ENCODE measurements at places on chromosomes 7 and 10.

- no peak for DNase-seq
Observed at GRCh38 chr10:117167346-117167788, 29.3 kb upstream of the VAX1 start.

DNA sequence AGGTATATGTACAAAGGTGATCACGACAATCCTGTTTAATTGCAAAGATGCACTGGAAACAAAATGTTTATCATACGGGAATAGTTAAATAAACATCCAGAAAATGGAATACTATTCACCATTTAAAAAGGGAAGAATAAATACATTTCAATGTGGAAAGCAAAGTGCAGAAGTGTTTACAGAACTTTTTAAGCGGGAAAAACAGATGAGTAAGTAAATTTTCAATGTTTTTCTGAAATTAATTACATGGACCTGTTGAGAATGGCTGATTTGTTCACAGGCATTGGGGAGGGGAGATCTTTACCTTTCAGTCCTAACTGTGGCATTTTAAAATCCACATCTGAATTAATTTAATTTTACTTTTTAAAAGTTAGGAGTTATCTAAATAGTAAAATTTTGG is 7.1 kb downstream of the MTPN start:
- DNase-seq, result no peak

GRCh38 chr10:44995581-44995913 is 5.2 kb upstream of the ZNF22 start:
- no peak for DNase-seq

GRCh38 chr10:93703841-93704240 is 1.4 kb upstream of the FRA10AC1 start:
- no peak for DNase-seq

GRCh38 chr7:142637240-142637639 is 112.0 kb upstream of the PRSS1 start:
- no peak for DNase-seq

DNA sequence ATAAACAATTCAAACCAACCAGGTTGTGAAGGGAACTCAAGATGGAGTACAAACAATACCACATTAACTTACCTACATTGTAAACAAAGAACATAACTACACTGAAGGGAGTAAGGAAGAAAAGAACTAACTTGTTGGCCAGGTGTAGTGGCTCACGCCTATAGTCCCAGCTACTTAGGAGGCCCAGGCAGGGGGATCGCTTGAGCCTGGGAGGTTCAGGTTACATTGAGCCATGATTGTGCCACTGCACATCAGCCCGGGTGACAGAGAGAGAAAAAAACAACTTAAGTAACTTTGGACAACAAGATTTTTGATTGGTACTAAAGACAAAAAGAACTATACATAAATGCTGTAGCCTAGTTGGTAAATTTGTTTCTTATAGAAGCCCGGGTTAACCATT is 68.8 kb downstream of the TRIL start:
- DNase-seq, result no peak

DNA sequence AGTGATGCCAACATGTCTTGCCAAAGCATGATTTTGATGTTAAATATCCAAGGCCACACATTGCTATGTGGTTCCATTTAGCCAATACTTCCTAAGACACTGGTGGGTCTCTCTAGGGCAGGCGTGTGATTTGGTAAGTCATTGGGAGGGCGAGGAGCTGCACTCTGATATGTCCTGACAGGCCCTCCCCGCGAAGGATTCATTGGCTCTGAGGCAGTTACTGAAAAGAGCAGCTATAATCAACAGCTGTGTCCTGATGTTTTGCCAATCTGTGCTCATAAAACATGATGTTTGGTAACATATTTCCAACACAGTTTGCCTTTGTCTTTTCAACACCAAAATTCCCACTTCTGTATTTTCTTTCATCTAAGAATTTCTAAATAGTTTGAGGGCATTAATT is 646.7 kb downstream of the PARD3 start:
- no peak for DNase-seq

- DNase-seq, result no peak
Observed at GRCh38 chr7:29369909-29370488, 175.4 kb downstream of the CHN2 start.

GRCh38 chr7:81457852-81458522 is 311.9 kb downstream of the HGF start:
- DNase-seq, result peak; percentile 38

- DNase-seq, result no peak
Observed at GRCh38 chr7:151233804-151234203, 1.5 kb downstream of the CHPF2 start.

- peak; percentile 9 for DNase-seq
Observed at GRCh38 chr7:157412021-157412443, 75.2 kb downstream of the DNAJB6 start.

- no peak for DNase-seq
Observed at GRCh38 chr7:18597754-18598153, 102.2 kb downstream of the HDAC9 start.

DNA sequence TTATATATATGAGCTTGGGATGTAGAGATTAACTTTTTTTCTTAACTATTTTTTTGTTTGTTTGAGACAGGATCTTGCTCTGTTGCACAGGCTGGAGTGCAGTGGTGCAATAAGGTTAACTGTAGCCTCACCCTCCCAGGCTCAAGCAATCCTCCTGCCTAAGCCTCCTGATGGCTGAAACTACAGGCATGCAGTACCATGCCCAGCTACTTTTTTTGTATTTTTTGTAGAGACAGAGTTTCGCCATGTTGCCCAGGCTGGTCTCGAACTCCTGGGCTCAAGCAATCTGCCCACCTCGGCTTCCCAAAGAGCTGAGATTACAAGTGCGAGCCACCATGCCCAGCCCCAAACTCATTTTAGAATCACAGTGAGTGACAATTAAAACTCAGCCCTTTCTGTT is 105.2 kb downstream of the CUBN start:
- no peak for DNase-seq

GRCh38 chr7:49669285-49669684 is 104.2 kb upstream of the VWC2 start:
- no peak for DNase-seq

- DNase-seq, result no peak
Observed at GRCh38 chr7:1446620-1447032, 12.6 kb downstream of the MICALL2 start.

DNA sequence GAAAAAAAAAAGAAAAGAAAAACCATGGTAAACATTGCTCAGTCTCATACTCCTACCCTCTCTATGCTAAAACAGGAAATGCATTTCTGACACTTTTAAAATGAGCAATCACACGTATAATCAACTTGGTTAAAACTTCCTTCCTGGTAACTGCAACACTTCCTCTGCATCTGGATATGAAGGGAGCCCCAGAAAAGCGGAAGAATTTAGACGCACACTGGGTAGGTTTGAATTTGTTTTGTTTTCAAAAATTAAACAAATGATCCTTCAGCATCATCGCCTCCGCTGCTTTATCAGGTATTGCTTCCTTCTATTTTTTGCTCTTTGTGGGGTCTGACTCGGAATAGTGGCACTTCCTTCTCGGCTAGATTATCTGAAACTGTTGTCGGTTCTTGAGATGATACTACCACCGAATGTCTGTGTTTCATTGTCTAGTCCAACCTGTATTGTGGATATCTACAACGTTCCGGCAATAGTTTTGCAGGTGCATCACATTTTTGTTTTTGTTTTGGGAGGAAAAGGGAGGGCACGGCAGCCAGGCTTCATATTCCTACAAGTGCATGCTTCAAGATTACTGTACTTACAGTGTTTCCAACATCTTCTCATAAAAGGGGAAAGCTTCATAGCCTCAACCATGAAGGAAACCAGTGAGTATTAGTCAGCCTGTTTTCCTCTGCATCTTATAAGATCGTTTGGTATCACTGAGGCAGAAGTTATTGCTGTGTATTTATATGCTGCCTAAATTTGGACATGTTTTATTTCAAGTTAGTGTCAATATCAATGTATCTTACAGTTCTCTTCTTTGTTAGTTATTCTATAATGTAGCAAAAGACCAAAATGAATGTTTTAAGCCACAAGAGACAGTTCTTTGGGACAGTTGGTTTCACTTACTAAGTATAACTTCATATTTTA is at the start of gene PIK3CG:
PIK3CG (plus strand) TSS at position 153 of the 912 bp plus-strand sequence. CDS start 2,280 bp downstream, outside the sequence.
- DNase-seq, result no peak

DNA sequence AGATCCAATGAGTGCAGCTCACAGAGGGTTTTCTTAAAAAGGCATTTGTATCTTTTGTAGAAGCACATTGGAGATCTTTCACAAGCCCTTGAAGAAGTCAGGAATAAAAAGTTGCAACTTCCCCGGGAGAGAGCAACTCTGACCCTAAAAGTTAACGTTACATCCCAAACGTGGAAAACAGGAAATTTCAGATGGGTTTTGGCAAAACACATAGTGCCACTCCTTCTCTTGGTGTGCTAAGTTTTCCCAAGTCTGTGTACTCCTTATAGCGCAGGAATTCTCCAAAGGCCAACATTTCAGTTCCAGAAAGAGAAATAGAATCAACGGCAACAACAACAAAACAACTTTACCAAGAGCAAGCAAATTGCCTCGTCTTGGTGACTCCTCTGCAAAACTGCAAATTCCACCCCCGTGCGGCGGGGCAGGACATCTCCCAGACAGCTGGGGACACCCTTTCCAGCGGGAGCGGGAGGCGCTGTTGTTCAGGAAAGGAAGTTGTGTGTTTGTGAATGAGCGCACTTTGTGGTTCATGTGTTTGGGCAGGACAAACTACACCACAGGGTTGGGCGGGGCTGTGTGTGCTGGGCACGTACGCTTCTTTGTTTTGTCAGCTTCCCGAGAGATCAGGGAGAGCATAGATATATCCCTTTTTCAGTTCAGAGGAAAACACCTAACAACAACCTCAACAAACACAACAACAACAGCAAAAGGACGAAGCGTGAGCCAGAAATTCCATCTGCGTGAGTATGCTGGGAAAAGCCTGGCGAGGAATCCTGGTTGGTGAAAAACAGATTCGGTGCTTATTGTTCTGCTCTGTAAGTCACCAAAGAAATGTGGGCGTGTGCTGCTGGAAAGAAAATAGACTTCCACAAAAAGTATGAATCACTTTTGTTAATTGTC is 294.7 kb upstream of the PITRM1 start:
- no peak for DNase-seq

- no peak for DNase-seq
Observed at GRCh38 chr10:133160826-133161471, 930 bp downstream of the KNDC1 start.

DNA sequence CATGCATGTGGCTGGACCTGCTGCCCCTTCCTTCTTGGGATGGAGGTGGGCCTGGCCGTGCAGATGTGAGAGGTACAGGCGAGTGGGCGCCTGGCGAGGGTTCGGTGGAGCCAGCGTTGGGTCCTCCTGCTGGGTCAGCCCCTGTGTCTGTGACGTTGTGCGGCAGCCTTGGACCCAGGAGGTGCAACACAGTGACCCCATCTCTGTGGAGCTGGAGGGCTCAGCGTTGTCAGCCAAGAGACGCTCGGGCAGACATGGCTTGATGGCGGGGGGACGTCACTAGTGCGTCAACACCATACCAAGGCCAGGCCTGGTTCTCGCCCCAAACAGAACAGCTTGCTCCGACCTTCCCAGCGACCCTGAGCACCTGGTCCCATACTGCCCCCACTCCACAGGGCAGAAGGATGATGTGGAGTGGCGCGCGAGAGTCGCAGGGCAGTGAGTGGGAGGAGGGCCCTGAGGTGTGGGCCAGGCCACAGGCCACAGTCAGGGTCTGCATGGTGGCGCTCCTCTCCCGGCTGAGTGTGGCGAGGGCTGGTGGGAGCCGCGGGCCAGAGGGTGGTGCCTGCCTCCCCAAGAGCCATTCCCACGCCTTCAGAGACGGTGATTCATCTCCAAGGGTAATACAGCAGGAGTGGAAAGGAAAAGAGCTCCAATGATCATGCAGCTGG is 184.4 kb downstream of the DNAJB6 start:
- no peak for DNase-seq

GRCh38 chr10:80455461-80456349 is 1.6 kb downstream of the TSPAN14 start:
- DNase-seq, result no peak

DNA sequence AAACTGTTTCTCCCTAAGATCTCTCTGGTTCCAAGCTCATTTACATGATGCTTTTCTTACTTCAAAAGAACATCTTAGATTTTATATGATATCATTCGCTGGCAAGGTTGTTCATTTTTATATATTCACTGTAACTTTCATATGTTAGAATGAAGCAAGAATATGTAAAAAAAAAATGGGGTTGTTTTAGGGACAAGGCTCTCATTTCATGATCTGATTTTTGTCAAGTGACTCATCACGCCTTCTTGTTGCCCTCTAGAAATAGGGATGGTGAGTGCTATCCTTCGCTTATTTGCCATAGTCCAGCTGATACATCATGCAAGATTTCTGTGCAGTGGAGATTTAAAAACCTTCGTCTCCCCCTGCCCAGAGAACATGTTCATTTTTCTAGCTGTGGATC is 14.0 kb upstream of the CELF2 start:
- DNase-seq, result no peak

- no peak for DNase-seq
Observed at GRCh38 chr10:118276204-118276603, 65.9 kb downstream of the FAM204A start.

DNA sequence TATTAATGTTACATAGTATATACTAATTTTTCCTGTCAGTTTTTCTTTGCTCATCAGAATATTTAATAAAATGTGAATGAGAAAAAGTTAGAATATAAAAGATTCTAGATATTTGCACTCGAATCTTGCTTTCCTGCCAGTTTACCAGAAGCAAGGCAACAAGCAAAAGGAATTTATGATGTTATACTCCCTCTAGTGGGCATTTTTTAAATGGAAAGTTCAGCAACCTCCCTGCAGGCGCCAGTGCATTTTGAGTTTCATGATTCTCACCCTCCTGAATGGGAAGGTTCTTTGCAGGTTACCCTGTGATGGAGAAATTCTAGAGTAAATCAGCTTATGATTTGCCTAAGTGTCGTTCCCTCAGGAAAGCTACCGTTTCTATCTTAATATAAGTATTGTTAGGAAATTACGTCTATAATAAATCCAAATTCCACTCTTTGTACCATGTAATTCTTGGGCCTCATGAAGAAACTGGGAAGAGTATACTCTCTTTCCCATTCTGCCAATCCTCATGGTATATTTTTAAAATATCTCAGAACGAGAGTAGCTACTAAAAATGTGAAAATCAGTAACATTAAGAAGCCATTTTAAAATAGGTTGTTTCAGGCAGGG is 350.0 kb downstream of the CRPPA start:
- peak; percentile 61 for DNase-seq

- DNase-seq, result peak; percentile 30
Observed at GRCh38 chr10:101284101-101284743, 55.0 kb upstream of the LBX1 start.

DNA sequence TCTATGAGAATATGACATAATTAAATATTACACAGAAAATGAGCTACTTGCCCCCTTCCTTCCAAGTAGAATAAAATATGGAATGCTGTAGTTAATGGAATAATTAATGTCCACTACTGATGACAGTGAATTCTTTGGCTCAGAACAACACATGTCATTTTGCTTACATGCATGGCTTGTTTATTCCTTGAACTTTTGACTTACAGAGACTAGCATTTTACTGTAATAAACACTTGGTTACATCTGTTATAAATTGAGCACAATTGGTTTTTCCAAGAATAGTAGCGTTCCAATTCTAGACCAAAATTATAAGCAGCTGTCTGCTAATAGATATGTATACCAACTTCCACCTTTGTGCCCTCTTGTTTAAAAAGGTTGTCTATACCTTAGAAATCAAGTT is 286.7 kb downstream of the OTUD1 start:
- DNase-seq, result no peak

GRCh38 chr10:104589871-104590270 is 51.2 kb upstream of the SORCS3 start:
- DNase-seq, result no peak

GRCh38 chr10:28177944-28178637 is 124.8 kb downstream of the MPP7 start:
- DNase-seq, result no peak

Measured in D341Med (cell line).